ENCODE measurements at places on chromosomes 2 and 18.

GRCh38 chr2:191401287-191401686 is 156.1 kb downstream of the MYO1B start:
- no peak for DNase-seq

GRCh38 chr2:70888366-70888922 is 47.3 kb upstream of the ATP6V1B1 start:
- DNase-seq: no peak

DNA sequence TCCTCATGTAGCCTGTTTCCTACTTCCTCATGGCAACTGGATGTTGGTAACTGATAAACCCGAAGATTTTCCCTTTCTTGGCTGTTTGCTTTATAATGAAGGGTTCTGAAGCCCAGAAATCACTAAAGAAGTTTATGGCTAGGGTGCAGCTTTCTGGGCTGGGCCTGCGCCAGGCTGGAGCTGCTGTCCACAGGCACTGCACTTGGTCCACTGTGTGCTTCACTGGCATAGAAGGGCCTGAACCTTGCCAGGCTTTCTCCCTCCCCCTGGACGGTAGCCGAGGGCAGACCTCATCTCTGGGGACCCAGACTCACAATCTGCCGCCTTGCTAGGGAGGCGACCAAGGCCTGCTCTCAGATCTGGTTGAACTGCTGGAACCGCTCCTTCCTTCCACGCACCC is 133.3 kb upstream of the SPRED2 start:
- no peak for DNase-seq

DNA sequence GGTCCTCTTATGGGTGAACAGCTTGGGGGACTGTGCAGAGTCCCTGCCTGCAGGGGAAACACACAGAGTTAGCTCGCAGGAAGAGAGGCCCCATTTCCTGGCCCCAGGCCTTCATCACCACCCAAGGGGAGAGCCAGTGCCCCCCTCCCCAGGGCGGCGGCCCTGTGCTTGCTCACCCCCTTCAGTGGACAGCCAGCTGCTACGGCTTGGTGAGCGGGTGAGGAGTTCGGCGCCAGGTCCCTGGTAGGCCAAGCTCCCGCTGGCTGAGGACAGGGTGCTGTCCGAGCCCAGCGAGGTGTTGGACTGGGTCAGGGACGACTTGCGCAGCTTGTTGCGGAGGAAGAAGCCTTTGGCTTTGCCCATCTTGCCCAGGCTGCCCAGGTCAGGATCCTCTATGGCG is 17.2 kb upstream of the SFXN5 start:
- DNase-seq: no peak

DNA sequence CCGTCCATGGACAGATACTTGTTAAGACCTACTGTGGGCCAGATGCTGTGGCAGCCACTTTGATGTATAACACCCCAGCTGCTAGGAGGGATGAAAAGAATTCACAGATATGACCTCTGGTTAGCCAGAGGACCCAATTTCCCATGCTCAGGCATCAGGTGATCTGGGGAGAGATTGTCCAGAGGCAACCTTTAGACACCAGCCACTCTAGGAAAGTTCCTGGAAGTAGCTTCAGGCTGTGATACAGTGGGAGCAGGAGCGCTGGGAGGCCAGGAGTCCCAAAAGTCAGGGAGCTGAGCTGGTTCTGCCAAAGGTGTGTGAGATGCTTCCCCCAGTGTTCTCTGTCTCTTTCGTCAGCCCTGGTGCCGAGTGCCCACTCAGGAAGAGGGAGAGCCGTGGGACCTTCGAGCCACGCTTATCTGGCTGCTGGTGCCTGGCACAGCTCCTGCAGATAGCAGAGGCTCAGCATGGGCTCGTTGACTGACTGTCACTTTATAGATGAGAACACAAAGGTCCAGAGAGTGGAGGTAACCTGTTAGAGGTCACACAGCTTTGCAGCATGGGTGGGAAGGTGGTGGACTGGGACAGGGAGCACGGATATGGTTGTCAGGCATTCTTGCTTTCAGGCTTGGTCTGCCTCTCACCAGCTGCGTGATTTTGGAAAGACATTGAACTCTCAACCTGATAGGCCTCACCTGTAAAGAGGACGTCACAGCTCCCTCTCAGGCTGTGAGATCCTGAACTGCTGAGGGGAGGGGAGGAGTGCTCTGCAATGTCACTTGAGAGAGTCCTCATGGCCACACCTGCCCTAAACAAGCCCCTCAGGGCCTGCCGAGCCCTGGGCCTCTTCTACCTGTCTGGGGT is 7.8 kb upstream of the RALB start:
- no peak for DNase-seq

Measured in esophagus squamous epithelium (tissue), 5 donors.